ENCODE measurements at places on chromosomes 1 and 21.

DNA sequence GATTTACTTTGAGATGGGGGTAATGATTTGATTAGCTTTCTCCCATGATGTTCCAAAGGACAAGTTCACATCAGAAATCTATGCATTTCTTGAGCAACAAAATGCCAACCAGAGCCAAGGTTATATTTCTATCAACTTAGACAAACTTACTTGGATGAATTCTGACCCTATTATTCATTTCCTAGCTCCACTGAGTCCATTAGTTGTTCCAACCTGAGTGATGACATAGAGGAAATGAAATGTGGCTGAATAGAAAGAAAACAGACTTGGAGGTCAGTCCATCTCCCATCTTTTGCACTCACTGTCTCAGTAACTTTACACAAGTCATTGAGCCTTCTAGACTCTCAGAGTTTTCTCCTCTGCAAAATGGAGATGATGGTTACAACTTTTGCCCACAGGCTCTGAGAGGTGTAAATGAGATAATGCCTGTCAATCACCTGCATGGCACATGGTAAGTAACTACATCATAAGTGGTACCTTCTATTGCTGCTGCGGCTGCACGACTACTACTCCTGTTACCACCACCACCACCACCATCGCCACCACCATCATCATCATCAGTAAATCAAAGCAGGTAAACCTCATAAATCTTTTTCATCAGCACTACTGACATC lies 98.2 kb downstream of the PTPN14 start:
- DNase-seq, result no peak

DNA sequence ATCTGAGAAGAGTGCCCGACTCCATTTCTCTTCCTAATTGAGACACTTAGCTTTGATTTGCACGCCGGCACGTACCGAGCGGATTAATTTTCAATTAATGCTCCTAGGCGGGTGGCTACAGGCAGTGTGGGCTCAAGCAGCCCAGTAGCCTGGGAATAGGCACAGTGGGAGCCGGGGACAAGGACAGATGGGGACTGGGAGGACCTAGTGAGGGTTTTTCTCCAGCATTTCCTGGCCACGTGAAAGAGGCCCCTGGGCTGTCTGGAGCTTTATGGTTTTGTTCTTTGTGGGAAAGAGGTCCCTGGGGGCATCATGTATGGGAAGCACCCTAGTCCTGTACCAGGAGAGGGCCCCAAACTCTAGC lies 78.6 kb upstream of the CSF3R start:
- DNase-seq, result no peak

- no peak for DNase-seq
Measured at GRCh38 chr1:204459706-204460105, 34.9 kb downstream of the PIK3C2B start.

DNA sequence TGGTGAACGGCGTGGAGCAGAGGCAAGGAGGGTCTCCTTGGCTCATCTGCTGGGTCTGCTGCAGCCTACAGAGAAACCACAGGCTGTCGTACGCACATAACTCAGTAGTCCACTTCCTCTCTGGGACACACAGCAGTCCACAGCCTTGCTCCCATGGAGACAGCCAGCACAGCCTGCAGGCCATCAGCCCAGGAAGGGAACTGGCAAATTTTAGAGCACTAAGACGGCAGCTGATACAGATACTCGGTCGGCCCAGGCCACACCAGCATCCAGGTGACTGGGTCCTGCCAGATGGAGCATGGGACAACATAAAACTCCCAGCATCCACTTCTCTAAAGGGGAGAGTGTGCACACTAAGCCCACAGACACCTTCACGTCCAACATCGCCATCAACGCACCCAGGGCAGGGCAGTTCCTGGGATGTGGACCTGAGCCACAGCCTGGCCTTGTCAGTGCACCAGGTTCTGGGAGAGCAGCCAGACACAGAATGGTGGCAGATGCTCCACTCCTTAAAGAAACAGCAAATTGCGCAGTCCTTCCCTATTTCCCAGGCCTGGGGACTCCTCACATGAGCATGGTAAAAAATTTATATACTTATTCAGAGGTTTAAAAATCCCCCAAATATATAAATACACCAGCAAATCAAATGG lies 247.1 kb upstream of the RAB4A start:
- DNase-seq, result no peak

Measured in activated CD4-positive, CD25-positive, alpha-beta regulatory T cell (primary cell).